ENCODE measurements at places on chromosomes 1 and 21.

DNA sequence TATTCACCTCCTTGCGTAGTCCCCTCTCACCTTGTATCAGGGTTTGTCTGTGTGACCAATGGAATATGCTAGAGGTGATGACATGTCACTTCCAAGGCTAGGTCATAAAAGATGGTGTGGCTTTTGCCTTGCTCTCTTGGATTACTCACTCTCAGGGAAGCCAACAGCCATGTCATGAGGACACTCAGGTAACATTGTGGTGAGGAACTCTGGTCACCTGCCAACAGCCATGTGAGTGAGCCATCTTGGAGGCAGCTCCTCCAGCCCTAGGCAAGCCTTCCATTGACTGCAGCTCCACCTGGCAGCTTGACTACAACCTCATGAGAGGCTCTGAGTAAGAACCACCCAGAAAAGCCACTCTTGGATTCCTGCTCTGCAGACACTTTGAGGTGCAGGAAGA is 11.0 kb upstream of the HEYL start:
- no peak for DNase-seq

- no peak for DNase-seq
Measured at GRCh38 chr1:29444081-29444715, 207.9 kb downstream of the PTPRU start.

DNA sequence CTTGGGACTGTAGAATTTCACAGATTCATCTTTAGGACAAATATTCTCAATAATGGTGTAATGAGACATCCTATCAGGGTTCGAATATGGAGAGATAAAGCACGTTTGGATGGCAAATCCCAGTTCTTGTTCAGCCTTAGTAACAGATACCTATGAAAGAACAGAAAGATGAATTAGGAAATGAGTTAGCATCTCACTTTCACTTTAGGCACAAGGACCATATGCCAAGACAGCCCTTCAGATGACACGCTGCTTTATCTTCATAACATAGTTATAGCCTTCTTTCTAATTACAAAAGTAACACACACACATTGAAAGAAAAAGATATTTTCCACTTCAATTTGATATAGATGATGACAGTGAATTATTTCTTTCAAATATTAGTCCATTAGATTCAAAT is 173.6 kb downstream of the TGFBR3 start:
- DNase-seq: no peak

GRCh38 chr1:8825985-8826481 is 8.6 kb upstream of the RERE start:
- no peak for DNase-seq

- no peak for DNase-seq
Measured at GRCh38 chr1:26703478-26703877, 7.7 kb downstream of the ARID1A start.

- no peak for DNase-seq
Measured at GRCh38 chr1:200909757-200910239, 15.1 kb downstream of the INAVA start.

GRCh38 chr1:235902677-235903542 is 36.2 kb upstream of the LYST start:
- no peak for DNase-seq

DNA sequence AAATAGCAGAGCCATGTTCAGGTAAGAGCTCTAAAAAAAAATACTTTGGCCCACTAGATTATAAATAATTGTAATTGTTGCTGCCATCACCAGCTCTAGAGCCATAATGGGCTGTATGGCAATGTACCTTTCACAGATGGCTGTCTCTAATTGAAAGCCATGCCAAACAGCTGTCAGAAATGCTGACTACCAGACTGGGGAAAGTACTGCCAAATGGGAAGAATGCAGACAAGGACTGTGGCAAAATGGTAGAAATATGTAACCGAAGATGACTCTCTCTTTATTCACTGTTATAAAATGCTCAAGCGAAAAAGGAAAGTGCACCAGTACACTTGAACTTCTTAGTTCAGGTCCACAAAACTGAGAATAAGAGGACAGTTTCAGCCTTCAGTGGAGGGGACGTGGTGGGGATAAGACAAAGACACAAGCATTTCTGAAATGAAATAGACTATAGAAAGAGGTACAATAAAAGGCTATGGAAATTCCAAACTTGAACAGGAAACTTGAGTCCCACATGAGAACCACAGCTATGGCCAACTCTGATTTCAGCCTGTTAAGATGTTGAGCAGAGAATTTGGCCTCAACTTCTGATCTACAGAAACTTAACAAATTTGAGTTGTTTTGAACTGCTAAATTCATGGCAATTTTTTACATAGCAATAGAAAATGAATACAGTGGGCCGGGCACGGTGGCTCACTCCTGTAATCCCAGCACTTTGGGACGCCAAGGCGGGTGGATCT is 46.5 kb upstream of the LPGAT1 start:
- DNase-seq: no peak

DNA sequence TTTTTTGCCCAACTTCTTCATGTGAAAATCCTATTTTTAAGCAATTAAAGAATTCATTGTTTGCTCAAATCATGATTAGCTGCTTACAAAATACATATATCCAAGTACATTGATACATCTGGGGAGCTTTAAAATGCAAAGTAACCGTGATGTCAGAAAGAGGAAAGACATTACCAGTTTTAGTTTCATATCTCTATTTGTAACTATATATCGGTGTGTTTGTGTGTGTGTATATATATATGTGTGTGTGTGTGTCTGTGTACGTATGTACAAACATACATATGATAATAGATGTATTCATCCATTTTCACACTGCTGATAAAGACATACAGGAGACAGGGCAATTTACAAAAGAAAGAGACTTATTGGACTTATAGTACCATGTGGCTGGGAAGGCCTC is 310.1 kb downstream of the DPYD start:
- DNase-seq: no peak

DNA sequence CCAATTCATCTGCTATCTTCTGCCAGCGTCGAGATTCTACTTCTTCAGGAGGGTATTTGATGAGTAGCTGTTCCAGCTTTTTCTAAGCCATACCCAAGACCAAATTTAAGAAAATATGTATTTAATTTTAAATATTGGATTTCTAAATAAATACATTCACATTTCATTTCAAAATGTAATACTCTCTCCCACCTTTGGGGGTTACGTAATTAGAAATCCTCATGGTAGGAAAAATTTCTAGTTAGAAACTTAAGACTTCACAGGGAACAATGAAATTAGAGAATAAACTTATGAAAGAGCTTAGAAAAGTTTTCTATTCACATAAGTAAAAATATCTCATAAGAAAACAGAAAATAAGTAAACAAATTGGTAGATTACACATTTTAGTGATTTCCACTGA is 102.9 kb downstream of the ZZZ3 start:
- DNase-seq: no peak

DNA sequence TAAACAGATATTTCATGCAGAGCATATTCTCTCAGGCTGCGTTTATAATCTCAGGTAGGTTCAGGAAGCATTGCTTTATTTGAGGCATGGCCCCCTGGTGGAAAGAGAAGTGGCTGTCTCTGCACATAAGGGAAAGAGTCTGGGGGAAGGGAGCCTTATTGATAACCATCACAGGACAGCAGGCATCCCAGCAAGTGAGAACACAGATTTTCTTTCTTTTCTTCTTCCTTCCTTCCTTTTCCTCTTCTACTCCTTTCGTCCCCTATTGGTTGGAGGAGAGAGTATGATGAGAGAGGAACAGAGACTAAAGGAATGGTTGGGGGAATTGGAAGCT is 21.9 kb downstream of the TSNAX start:
- DNase-seq: peak; percentile 5

DNA sequence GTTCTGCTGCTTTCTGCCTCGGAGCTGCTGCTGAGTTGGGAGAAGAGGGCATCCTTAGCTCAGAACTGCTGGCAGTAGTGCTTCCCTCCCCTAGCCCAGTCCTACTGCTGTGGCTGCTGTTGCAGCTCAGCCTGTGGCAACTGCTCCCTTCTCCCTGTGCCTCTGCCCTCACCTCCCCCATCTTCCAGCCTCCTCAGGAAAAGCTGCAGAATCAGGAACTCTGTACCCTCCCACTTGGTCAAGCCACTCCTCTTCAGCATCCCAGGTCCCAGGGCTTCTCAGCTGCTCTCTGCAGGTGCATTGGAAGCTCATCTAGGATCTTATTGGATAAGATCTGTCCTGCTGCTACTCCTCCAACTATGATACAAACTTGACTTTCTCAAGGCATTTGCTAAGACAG is 316.7 kb downstream of the BRINP2 start:
- DNase-seq: no peak

DNA sequence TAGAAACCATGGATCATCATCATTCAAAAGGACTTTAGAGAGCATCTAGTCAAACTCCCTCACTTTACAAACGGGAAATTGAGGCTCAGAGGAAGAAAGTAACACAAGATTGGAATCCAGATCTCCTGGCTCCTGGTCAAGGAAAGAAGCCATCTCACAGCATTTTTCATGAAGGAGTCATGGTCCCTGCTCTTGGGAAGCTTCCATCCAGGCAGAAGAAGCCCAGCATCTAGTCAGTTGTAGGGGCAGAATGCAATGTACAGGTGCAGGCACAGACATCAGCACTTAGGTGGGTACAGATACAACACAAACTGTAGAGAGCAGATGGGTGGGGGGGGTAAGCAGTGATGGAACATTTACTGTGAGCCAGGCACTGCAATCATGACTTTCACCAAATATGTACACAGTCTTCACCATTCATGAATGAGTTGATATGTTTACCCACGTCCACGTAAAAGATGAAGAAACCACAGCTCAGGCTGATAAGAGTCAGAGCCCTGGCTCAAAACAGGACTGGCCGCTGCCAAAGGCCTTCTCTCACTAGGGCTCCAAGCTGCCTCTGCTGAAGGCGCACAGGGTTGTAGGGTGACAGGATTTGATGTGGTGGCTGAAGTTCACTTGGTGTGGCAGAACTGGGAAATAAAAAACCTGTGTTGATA is 44.0 kb downstream of the OPTC start:
- no peak for DNase-seq

Measured in NCI-H345 (cell line).